Endothelial cell (in vitro differentiated cells): ENCODE measurements at places on chromosomes 3 and 15.
A peak's percentile ranks its signal among the peaks of the same experiment; 100 is the strongest.

GRCh38 chr3:43915546-43915945, 224.8 kb downstream of the ABHD5 start:
- DNase-seq: no peak

GRCh38 chr3:58388550-58389091, 45.0 kb downstream of the PDHB start:
- DNase-seq: no peak

DNA sequence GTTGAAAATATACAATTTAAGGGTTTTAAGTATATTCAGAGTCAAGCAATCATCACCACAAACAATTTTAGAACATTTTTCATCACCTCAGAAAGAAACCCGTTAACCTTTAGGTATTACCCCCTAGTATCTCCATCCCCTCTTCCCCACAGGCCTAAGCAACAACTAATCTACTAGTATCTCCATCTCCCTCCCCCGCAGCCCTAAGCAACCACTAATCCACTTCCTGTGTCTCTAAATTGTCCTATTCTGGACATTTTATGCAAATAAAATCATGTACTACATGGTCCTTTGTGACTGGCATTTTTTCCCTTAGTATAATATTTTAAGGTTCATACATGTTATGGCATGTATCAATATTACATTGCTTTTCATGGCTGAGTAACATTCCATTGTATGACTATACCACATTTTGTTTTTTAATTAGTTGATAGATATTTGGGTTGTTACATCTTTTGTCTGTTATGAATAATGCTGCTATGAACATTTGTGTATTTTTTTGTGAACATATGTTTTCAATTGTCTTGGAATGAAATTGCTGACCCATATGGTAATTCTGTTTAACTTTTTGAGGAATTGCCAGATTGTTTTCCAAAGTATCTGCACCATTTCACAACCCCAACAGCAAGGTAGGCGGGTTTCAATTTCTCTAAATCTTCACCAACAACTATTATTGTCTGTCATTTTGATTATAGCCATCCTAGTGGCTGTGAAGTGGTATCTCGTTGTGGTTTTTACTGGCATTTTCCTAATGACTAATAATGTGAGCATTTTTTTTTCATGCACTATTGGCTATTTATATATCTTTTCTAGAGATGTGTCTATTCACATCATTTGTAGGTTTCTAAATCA, 215.6 kb upstream of the CD96 start:
- DNase-seq: no peak

DNA sequence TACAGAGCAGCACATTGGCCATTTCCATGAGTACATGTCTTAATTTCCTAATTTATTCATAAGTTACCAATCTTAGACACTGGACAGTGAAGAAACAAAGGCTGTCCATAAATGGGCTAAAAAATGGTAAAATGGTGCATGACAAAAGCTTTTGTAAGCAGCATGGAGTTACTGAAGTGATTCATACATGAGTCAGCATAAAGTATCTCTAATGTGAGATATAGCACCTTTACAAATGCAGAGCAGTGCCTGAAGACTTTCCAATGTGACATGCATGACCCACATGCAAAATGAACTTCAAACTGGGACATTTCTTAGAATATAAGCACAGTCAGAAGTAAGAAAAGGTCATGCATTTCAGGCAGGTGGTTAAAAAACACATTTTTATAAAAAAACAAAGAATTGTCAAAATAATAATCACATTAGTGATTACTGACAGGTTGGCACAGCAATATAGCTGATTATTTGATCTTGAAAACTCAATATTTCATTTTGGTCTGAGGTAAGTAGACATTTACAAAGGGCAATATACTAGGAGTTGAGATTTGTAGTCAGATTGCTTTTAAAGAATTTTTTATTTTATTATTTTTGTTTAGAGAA, 299.3 kb downstream of the PLCL2 start:
- no peak for DNase-seq

- peak; percentile 16 for DNase-seq
These were observed 45.1 kb downstream of the SEMA5B start for GRCh38 chr3:122982216-122983185.

DNA sequence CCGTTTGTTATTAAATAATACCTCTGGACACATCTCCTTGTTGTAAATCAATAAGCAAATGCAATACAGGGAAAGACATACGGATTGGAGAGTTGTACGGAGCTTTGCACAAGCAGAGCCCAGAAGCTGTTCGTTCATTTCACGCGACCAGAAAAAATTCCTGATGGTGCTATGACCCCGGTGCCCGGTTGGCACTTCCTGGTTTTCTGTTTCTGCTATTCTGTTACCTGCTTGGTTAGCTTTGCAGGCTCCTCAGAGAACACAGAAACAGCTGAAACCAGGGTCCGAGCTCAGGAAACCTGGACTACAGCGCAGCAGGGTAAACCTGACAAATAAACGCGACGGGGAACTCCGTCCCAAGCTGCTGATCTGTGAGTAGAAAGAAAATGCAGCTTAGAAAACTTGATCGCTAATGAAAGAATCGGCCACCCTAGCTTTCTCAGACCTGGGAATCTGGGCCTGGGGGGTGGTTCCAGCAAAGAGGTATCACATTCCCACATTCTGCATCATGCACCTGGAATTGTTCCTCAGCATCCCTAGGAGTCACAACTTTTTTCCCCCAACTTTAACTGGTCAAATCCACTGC, 845 bp downstream of the CNTN3 start:
- no peak for DNase-seq

- peak; percentile 50 for DNase-seq
These were observed 69.8 kb upstream of the BFSP2 start for GRCh38 chr3:133330065-133330464.

DNA sequence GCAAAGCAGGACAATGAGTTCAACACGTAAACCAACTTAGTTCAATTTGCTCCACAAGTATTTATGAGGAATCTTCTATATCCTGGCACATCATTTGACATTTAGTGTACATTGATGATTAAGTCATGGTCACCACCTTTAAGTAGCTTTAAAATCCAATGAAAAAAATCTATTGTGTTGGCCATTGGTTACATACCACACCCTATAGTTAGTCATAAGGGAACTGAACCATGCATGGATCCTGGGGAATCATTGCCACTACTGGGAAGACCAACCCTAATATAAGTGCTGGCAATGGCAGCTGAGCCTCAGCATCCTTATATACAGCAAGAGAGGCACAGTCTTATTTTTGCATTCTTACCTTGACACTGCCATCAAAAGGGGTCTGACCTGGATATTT, 502.5 kb downstream of the MECOM start:
- no peak for DNase-seq

GRCh38 chr3:72818092-72818773, 30.0 kb downstream of the SHQ1 start:
- peak; percentile 27 for DNase-seq

GRCh38 chr3:66858656-66859381, 139.3 kb upstream of the KBTBD8 start:
- DNase-seq: peak; percentile 17

DNA sequence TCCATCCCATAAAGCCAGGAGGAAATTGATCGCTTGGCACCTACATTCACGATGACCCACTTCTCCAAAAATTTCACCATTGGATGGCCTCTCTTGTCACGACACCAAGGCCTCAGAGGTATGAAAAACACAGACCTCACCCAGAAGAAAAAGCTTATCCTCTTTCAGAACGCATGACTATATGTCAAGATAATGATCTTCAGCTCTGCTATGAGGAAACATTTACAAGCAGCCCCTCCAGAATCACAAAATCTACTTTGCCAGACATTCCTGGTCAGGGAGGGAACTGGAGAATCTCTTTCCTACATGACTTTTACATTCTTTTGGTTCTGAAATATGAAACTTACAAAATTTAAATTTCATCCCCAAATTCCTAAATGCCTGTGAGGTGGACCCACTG, 122.7 kb downstream of the WNT5A start:
- no peak for DNase-seq

DNA sequence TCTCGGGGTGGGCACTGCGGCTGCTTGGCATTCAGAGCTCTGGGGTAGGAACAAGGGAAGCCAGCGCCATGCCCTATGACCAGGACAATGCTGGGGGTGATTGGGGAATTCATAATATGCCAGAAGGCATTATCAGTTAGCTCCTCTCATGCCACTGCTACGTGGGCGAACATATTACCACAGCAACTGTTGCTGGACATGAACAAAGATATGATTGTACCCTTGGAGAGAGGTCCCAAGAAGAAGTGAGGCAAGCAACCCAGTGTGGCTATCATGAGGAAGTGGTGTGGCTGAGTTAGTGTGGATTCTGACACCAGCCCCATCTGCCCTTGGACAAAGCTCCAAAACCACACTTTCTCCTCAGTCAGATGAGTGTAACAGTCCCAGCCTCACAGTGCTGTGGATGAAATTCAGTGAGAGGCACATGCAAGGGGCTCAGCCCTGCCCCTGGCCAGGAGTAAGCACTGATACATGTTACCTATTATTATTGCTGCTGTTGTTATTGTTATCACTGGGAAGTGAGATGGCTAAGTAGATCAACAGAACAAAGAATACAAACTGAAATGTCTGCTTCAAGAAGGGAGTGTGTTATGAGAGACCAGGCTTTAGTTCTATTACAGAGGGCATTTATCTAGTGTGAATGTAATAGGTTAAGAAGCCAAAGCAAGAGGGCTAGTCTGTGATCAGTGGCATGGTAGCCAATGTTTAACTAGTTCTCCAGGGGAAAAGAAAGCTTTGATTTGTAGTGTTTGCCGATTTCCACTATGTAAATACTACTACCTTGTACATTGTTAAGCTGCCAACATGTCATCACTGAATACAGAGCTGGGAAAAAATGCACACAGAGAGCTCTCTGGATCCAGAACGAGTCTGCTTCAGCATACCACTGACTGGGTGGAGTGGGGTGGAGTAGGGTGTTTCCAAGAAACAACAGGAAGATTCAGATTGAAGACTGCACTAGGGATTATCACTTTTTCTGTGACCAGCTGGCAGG, 222.3 kb upstream of the EIF1B start:
- DNase-seq: no peak
